Progenitor cell of endocrine pancreas (in vitro differentiated cells): ENCODE measurements at places on chromosomes 7 and 10.

- no peak for DNase-seq
Measured at GRCh38 chr7:6232534-6232933, 39.9 kb downstream of the CYTH3 start.

- DNase-seq, result peak; percentile 54
Measured at GRCh38 chr7:155002411-155003091, 373 bp downstream of the PAXIP1 start.

DNA sequence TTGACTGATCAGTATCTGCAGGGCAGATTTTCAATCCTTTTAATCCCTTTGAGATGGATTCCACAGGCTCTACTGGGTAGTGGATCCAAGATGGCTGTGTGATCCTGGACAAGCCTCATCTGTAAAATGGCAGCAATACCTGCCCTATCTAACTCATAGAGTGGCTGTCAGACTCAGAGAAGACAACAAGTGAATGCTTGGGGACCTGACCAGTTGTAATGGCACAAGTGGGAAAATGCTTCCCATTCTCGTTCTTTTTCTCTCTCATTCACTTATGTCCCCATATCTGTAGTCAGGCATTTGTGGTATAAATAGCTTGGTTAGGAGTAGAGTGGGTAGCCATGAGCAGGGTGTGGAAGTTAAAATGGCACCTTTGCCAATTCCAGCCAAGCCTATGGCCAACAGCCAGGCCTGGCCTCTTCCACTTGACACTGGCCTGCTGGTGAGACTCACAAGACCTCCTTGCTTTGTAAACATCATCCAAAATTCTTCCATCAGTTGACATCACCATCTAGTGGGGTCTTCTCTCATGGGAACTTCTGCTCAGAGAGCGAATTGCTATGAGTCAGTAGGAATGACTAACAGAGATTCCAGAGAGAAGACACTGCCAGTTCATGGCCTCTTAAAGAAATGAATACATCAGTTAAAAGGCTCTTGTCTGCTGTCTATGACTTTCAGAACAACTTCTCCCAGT, 150.1 kb downstream of the PLPP4 start:
- DNase-seq, result no peak

- no peak for DNase-seq
Measured at GRCh38 chr7:124689523-124689922, 76.1 kb downstream of the GPR37 start.

DNA sequence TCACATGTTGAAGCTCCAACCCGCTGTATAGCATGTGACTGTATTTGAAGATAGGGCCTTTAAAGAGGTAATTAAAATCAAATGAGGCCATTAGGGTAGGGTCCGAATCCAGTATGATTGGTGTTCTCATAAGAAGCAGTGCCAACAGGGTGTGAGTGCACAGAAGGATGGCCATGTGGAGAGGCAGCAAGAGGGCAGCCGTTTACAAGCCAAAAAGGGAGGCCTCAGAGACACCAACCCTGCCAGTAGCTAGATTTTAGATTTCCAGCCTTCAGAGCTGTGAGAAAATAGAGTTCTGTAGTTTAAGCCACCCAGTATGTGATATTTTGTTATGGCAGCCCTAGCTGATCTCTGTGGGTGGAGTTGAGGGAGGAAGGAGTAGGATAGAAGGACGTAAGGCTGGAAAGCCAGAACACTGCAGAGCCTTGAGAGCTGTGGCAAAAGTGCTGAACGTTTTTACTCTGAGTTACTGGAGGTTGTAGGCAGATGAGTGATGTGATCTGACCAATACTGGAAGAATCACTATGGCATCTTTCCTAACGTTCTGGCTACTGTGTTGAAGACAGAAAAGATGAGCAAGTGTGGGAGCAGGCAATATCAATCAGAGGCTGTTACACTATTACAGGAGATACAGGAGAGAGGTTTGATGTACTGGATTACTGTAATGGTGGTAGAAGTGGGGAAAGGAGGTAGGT, 334.9 kb downstream of the ELMO1 start:
- DNase-seq, result no peak

- DNase-seq, result no peak
Measured at GRCh38 chr10:52578871-52579405, 193.6 kb downstream of the MBL2 start.

DNA sequence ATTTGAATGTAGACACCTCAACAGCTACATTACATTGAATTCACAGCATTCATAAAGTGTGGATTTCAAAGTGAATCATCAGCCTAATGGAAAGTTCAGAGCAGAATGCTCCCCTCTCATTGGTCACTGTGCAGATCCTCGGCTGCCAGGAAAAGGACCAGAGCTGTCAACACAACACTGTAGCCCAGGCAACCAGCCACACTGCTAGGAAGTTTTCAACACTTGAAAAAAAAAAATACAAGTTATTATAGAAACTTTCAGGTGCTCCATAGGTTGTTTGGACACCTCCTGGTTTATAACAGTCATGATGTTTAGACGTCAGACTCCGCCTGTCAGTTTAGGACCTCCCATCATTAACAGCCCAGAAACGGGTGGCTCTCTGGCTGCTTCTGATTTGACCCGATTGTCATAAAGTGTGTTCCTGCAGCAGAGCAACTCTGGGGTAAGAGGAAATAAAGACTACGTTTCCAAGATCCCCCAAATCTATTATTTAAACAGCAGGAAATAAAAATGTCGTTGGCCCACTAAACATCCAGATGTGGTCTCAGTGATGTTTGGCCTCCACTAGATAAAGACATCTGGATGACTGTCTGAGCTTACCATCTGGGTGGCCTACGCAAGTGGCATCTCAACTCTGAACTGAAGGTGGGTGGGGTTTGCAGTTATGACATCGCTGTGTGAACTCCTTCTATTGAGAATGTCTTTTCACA, 117.4 kb downstream of the CABCOCO1 start:
- no peak for DNase-seq

DNA sequence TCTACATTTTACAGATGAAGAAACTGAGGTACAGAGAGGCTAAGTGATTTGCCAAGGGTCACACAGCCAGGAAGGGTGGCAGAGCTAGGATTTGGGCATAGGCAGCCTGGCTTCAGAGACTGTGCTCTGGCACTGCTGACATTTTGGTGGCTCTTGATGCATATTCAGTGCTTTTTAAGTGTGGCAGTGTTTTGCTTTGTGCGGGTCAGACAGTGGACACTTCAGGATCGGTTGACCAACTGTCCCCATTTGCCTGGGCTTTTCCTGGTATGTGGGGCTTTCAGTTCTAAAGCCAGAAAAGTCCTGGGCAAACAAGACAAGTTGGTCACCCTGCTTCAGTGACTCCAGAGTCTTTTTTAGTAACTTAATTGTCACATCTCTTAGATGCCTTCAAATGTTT, 35.0 kb downstream of the SUFU start:
- DNase-seq, result no peak
